ENCODE measurements at places on chromosomes 13 and 19.

DNA sequence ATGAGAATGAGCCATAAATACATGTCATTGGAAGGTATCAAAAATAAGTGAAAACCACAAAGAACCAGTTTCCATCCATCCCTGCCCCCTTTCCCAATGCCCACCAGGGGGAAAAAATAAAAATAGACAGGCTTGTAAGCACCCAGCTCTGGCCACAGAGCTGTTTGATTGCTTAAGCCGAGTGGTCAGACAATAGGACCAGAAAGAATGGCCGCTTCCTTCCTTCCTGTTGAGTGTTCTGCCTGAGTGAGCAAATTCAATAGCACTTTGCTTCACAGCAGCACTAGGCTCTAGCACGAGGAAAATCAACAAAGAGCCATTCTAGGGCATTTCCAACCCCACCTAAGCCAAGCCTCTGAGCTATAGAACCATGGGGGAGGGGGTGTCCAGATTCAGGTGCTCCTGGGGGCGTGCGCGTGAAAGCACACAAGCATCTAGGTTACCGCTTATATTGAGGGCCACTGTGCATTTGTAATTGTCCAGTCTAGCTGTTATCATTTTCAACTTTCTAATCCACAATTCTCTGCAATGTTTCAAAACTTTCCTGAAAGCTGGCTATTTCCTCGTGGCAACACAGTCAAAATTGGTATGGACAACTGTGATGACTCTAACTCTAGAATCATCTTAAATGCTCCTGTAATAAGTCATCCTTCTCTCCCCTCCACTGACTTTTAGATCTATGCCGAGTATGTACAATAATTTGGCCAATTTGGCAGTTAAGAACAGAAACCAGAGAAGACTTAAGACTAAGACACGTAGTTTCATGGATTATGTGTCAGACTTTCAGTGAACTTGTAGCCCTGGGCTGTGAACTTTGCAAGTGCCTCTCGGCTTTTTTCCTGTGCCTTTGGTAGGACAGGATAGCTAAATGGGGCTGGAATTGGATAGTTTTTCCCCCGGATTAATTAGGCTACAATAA, 64.3 kb downstream of the SPRY2 start:
- DNase-seq: no peak

GRCh38 chr19:9823816-9824215, 3.9 kb upstream of the UBL5 start:
- DNase-seq: no peak

DNA sequence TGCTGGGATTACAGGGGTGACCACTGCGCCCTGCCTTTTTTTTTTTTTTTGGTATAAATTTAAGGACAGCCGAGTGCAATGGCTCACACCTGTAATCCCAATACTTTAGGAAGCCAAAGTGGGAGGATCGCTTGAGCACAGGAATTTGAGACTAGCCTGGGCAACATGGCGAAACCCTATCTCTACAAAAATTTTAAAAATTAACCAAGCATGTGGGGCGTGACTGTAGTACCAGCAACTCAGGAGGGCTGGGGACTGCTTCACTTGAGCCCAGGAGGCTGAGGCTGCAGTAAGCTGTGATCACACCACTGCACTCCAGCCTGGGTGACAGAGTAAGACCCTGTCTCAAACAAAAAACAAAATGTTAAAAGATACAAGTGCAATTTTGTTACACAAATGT, 21.5 kb downstream of the ZNF574 start:
- DNase-seq: no peak

GRCh38 chr19:7670150-7670783, 1.4 kb downstream of the RETN start:
- peak; percentile 58 for DNase-seq

- no peak for DNase-seq
Measured at GRCh38 chr13:46738055-46738454, 58.9 kb downstream of the ESD start.

GRCh38 chr13:74466020-74466419, 331.8 kb upstream of the KLF12 start:
- DNase-seq: no peak

- DNase-seq: no peak
Measured at GRCh38 chr13:28503182-28503967, 8.4 kb upstream of the FLT1 start.

DNA sequence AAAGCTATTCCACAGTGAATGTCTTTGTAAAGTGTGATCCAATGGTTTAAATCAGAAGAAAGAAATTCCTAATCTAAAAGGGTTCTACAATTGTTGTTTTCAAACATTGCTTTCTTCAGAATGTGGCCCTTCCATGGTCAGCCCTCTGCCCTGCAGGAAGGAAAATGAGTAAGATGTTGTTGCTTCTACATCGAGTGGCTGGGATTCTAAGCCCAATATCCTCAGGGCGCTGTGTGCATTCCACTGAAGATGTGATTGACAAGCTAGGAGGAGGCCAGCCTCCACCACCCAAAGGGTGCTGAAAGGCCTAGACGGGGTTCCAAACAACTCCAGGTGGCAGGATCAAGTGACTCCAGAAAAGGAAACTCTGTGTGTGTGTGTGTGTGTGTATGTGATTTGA, 316.9 kb upstream of the TSHZ3 start:
- no peak for DNase-seq

DNA sequence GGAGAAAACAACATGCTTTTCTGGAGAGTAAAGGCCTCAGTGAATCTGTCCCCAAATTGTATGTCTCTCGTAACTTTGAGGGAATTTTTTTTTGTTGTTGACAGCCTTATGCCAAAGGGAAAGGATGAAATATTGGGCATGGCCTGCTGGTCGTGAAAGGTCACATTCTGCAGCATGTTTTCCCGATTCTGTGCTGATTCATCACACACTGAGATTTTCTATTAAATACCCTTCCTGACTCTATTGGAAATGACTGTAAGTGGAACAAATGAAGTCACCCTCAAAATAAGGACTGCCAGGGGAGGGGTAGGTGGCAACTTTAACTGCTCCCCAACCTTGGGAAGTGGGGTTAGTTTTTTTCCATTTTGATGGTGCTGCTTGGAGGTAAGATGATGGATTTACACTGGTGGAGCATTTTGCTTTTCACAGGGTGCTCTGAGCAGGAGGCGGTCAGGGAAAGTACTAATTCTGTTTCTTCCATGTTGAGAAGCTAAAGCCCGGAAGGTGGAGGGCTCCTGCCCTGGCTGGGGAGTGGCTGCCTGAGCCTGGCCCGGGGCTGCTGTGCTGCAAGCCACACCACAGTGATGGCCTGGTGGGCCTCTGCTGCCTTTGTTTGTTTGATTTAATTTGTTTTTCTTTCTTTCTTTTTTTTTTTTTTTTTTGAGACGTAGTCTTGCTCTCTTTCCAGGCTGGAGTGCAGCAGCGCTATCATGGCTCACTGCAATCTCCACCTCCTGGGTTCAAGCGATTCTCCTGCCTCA, 116.8 kb upstream of the SPATA13 start:
- DNase-seq: no peak

DNA sequence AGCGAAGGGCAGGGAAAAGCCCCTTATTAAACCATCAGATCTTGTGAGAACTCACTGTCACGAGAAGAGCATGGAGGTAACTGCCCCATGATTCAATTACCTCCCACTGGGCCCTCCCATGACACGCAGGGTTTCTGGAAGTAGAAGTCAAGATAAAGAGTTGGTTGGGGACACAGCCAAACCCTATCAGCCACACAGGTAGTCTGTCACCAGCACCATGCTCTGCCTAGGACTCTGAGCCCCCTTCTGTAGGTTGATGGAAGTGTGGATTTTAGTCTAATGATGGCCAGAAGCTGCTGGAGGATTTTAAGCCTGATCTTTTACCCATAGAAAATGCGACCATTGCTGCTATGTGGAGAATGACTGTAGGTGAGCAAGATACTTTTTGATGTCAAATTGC, 60.8 kb downstream of the ARHGEF7 start:
- peak; percentile 49 for DNase-seq

DNA sequence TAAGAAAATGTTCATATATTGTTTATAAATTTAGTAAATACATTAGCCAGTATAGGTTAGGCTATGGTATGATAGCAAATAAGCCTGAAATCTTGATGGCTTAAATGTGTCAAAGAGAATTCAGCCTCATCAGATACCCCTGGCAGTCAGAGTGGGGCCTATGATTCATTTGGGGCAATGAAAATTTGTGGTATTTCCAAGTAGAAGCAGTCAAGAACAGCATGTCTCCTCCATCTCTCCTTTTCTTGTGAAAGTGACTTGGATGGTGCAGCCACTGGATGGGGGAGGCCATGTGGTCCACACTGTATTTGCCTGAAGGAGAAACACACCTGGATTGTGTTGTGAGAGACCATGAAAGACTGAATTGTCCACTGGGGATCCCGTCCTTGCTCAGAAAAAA, 82.7 kb downstream of the DLEU7 start:
- DNase-seq: no peak

DNA sequence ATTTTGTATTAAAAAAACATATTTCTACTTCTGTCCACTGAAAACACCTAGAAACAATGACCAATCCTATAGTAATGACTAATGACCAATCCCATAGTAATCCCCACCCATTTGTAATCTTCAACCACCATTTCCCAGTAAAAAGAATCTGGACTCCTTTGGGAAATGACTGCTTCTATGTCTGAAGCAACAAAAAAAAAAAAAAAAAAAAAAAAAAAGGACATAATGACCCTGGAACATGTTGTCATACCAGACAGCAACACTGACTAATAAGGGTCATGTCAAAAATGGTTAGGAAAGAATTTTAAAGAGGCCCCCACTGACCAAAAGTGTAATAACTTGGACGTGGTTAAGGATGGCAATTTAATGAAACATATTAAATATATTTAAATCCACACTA, 88.3 kb downstream of the TUBA3C start:
- DNase-seq: no peak

- no peak for DNase-seq
Measured at GRCh38 chr19:16457954-16458331, 13.8 kb downstream of the EPS15L1 start.

GRCh38 chr13:24280720-24281119, 28.7 kb upstream of the C1QTNF9 start:
- DNase-seq: no peak

- DNase-seq: no peak
Measured at GRCh38 chr19:7590256-7590655, 5.4 kb upstream of the CAMSAP3 start.

DNA sequence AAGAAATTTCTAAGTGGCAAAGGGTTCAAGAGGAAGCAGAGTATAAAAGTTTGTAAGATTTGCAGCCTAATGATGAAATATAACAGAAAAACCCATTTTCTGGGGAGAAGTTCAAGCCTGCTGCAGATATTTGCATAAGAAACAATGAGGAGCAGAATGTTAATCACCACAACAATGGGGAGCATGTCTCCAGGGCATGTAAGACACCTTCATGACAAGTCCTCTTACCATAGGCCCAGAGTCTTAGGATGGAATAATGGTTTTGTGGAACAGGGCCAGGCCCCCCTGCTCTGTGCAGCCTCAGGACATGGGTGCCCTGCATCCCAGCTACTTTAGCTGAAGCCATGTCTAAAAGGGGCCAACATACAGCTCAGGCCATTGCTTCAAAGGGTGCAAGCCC, 809.0 kb upstream of the SLITRK5 start:
- no peak for DNase-seq

DNA sequence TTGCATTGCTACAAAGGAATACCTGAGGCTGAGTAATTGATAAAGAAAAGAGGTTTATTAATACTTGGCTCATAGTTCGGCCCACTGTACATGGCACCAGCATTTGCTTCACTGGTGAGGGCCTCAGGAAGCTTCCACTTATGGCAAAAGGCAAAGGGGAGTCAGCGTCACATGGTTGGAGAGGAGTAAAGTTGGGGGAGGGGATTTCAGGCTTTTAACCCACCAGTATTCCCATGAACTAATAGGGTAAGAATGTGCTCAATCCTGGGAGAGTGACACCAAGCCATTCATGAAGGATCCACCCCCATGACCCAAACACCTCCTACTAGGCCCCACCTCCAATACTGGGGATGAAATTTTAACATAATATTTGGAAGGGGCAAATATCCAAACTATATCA, 82.5 kb upstream of the MYCBP2 start:
- DNase-seq: no peak

DNA sequence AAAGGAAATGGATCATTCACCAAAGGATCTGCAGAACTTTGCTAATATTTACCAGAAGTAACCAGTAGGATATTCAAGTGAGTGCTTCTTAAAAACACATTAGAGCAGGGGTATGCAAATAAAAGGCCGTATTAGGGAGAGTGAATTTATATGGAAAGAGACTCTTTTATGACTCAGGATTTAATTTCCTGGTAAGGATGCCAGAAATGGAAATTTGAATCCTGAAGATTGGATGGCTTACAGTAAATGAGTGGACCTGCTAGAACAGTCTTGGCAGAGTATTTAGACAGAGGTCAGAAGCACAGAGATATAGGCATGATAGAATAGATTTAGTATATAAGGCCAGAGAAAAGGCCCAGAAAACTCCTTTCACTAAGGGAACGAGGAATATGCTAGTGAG, 201.6 kb downstream of the SLITRK5 start:
- DNase-seq: no peak

GRCh38 chr19:10260141-10260584, 8.1 kb downstream of the MRPL4 start:
- DNase-seq: no peak

DNA sequence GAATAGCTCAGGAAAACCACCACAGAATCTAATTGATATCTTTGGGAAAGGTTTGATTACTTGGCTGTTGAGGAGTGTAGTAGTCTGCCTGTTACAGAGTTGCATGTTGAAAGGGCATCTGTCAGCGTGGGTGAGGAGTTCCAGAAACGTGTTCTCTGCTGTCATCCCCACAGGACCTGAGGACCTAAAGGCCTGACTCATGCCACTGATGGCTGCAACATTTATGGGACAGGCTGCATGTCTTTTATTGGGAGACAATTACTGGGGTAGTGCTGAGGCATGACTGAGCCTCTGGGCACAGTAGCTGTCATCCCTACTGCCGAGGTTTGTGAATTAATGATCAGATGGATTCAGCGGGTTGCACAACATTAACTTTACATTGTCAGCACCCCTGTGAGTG, 525.9 kb downstream of the GPC6 start:
- no peak for DNase-seq

DNA sequence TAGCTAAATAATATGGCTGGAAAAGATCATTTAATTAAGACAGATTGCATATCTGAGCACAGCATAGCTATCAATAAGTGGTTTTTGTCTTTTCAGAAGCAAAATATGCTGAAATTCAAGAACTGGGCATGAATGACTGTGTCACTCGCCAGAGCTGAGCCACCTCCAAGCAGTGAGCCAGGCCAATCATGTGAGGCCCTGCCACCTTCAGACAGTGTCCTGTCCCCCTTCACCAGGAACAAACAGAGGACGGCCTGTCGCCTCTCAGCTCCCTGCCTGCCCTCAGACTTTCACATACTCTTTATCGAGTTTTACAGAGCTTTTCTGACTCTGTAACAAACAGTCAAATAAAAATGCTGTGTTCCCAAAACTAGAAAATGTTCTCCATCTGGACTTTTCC, 171.0 kb upstream of the TSC22D1 start:
- DNase-seq: no peak

DNA sequence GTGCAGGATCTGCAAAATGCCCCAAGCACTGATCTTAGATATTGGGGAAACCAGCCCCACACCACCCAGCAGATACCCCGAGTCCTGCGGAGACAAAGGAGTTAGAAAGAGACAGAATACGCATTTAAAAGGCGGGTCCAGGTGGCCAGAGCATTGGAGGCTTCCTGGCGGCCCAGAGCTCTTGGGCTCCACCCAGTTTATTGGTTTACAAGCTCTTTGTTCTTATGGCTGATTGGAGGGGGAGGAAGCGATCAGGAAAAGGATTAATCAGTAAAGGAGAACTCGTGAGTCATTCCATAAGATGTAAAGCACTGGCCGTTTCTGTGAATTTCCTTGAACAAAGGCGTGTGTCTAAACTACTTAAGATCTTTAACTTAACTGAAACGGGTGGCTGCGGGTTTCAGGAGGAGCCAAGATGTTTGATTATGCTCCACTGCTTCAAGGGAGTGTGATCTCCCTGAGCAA, 926 bp downstream of the ZNF587 start:
- peak; percentile 77 for DNase-seq

Data from hematopoietic multipotent progenitor cell treated with erythropoietin and hydrocortisone succinate and interleukin-3 and kit ligand, for 4 days (in vitro differentiated cells).